ENCODE measurements at places on chromosomes 2 and 18.

DNA sequence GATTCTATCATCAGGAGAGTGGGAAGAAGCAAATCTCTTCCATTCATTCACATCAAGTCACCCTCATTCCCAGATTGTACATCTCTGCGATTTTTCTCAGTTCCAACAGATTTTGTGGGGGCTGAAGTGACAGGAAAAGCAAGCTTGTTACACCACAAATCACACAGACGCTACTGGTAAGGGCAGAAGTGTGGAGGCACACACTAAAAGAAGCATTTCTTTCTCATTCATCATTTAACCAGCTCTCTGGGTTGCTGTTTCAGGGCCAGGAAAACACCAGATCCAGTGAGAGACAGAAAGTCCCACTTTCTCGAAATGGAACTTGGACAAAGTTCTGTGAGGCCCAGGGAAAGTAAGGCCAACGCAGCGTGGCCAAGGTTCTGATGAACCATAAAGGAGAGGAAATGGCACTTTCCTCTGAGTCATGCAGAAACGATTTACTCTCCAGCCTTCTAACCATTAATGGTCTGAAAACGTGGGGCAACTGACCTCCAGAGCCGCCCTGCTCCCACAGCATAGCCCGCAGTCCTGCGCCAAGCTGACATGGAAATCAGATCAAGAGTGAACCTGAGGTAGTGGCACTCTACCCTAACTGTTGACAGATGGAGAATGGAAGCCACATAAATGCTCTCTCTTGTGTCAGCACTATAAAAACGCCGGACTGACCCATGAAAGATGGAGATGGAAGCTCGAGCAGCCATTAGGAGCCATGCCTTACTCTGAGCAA is 191.0 kb downstream of the C1D start:
- DNase-seq: no peak

DNA sequence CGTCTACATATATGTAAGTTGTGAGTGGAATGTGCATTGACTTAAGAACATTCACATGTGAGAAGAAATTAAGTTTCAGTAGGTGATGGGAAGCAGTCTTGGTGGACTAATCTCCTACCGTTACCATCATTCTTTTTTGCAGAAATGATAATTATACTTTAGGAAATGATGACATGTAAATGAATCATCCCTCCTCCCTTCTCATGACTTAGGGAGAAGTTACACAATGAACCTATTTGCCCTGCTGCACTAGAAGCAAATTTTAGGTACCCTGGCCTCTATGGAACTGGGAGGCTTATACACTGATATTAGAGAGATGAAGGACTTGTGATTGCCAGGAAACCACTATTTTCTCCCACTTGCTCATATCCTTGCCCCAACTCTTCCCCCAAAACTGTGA is 214.2 kb downstream of the CALCRL start:
- no peak for DNase-seq

GRCh38 chr2:158189526-158189925 is 87.8 kb downstream of the UPP2 start:
- no peak for DNase-seq

GRCh38 chr2:1405124-1405523 is 8.1 kb upstream of the TPO start:
- DNase-seq: no peak

DNA sequence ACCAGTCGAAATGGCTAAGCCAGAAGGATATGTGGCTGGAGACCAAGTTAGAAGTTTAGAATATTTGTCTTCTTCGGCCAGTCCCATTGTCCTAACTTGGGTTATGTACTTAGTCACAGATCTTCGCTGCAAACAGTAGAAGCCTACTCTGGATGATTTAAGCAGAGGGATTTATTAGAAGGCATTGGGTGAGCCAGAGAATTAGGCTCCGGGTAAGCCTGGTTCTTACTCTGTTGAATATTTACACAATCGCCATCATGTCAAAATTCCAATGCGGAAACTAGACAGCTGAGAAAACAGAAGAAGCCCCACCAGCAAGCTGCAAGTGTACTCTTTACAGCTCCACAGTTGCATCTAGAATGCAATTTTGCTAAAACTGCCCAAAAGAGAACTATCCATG is 276.6 kb downstream of the CMPK2 start:
- DNase-seq: no peak
